ENCODE measurements at places on chromosomes 13 and 19.

- no peak overlapping the region for H3K27ac ChIP-seq
- no peak for DNase-seq
- no peaks in the 10 kb centered on the region for H3K27me3 ChIP-seq
Observed at GRCh38 chr13:79434556-79434955, 28.5 kb upstream of the RBM26 start.

GRCh38 chr13:111614613-111615012 is 294.2 kb downstream of the TEX29 start:
- peaks cover 3% of the 10 kb centered on the region for H3K4me1 ChIP-seq
- H3K27ac ChIP-seq = no peak overlapping the region
- H3K4me3 ChIP-seq = no peak overlapping the region
- peaks cover 1% of the 10 kb centered on the region for H3K27me3 ChIP-seq
- no peak for DNase-seq
- no peaks in the 10 kb centered on the region for H3K36me3 ChIP-seq

GRCh38 chr19:31749231-31749630 is 400.0 kb upstream of the TSHZ3 start:
- H3K4me1 ChIP-seq = no peaks in the 10 kb centered on the region
- H3K27ac ChIP-seq = no peak overlapping the region
- no peaks in the 10 kb centered on the region for H3K36me3 ChIP-seq
- no peak for DNase-seq
- H3K4me3 ChIP-seq = no peak overlapping the region
- H3K27me3 ChIP-seq = no peaks in the 10 kb centered on the region

- peaks cover 17% of the 10 kb centered on the region for H3K4me1 ChIP-seq
- no peaks in the 10 kb centered on the region for H3K36me3 ChIP-seq
- no peak for DNase-seq
- no peak overlapping the region for H3K27ac ChIP-seq
- H3K27me3 ChIP-seq = no peaks in the 10 kb centered on the region
- no peak overlapping the region for H3K4me3 ChIP-seq
Observed at GRCh38 chr19:42412661-42413076, 14.5 kb downstream of the LIPE start.

DNA sequence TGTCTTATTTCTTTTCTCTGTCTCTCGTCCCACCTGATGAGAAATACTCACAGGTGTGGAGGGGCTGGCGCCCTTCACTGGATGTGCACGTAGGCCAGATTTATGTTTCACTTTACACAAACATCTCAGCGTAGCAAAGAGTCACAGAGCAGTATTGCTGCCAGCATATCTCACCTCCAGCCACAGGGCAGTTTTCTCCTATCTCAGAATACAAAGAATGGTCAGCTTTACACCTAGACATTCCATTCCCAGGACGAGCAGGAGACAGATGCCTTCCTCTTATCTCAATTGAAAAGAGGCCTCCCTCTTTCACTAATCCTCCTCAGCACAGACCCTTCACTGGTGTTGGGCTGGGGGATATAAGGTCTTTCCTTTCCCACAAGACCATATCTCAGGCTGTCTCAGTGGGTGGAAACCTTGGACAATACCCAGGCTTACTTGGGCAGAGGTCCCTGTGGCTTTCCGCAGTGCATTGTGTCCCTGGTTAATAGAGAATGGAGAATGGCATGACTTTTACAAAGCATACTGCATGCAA is 7.2 kb upstream of the ZNF611 start:
- H3K27me3 ChIP-seq = no peaks in the 10 kb centered on the region
- peaks cover 17% of the 10 kb centered on the region for H3K4me1 ChIP-seq
- no peak overlapping the region for H3K4me3 ChIP-seq
- no peak for DNase-seq
- H3K36me3 ChIP-seq = no peaks in the 10 kb centered on the region
- H3K27ac ChIP-seq = peak overlapping the region; percentile 3

DNA sequence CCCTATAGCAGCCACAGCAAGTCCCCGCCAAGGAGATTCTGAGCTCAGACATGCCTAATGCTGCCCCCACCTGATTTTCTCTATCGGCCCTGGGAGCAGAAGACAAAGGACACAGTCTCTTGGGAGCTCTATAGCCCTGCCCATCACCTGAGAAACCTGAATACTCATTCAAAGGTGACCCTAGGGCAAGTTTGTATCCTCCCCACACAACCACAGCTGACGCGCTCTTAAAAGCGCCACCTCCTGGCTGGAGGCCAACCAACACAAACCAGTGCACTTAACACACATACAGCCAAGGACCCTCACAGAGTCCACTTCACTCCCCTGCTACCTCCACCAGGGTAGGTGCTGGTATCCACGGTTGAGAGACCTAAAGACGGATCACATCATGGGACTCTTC is 8.8 kb upstream of the IGFL4 start:
- H3K27ac ChIP-seq = no peak overlapping the region
- H3K4me3 ChIP-seq = no peak overlapping the region
- no peak for DNase-seq
- H3K27me3 ChIP-seq = peaks cover 32% of the 10 kb centered on the region
- H3K36me3 ChIP-seq = peaks cover 2% of the 10 kb centered on the region
- H3K4me1 ChIP-seq = no peaks in the 10 kb centered on the region

DNA sequence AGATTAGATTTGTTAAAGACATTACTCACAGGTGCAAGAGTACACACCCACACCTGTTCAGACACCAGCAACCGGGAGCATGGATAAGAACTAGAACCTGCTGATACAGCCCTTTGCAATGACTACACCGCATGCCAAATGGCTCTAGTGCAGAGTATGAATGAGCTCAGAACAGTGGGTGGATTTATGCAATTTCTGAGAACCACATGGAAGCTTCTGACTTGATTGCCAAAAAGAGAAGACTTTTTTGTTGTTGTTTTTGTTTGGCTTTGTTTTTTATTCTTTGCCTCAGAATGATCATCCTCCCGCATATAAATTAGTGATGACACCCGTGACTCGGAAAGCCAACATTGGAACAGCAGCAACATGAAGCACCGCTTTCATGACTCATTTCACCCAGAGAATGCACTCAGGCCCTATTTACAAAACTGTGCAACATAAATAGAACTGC is 77.4 kb upstream of the LRCH1 start:
- H3K4me1 ChIP-seq = no peaks in the 10 kb centered on the region
- no peaks in the 10 kb centered on the region for H3K36me3 ChIP-seq
- no peak overlapping the region for H3K4me3 ChIP-seq
- H3K27ac ChIP-seq = no peak overlapping the region
- no peak for DNase-seq

GRCh38 chr19:32748497-32748896 is 28.9 kb downstream of the TDRD12 start:
- no peak overlapping the region for H3K4me3 ChIP-seq
- peak; percentile 33 for DNase-seq
- peaks cover 4% of the 10 kb centered on the region for H3K27me3 ChIP-seq
- H3K27ac ChIP-seq = no peak overlapping the region
- no peaks in the 10 kb centered on the region for H3K36me3 ChIP-seq
